ENCODE measurements at places on chromosomes 5 and 9.

- no peak for DNase-seq
These were observed 3.5 kb downstream of the PIP5K1B start for GRCh38 chr9:68708513-68708912.

GRCh38 chr5:9859808-9860207, 229.7 kb upstream of the TAS2R1 start:
- DNase-seq = no peak

DNA sequence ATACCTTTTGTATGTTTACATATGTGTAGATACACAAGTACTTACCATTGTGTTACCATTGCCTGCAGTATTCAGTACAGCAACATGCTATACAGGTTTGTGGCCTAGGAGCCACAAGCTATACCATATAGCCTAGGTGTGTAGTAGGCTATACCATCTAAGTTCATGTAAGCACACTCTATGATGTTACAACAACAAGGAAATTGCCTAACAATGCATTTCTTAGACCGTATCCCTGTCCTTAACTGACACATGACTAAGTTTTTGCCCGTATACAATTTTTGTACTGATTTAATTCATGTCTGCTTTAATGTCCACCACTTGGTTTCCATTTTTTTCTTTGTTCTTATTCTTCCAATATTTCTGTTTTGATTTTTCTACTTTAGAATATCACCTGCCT, 18.5 kb downstream of the TNPO1 start:
- DNase-seq = no peak

DNA sequence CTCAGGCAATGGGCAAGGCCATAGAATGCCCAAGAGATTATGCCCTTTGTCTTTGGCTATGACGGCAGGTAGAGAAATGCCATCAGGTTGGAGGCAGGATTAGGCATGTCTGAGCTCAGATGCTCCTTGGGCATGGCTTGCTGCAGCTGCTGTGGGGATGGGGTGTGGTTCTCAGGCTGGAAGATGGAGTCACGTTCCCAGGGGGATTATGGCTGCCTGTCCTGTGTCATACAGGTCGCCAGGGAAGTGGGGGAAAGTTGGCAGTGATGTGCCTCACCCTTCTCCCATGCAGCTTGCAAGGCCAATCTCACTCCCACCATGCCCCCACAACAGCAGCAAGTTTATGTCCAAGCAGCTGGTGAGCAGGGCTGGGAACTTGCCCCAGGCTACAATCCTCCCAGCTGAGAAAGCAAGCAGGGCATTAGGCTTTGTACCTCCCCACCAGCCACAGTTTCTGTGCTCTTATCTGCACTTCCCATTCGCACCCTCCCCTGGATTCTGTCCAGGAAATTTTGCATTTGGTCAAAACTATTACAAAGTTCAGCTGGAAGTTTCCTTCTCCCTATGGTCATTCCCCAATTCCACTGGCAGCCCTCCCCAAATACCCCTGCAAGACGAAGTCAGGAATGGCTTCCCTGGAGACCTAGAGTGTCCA, 1788.0 kb upstream of the NUDT12 start:
- no peak for DNase-seq

DNA sequence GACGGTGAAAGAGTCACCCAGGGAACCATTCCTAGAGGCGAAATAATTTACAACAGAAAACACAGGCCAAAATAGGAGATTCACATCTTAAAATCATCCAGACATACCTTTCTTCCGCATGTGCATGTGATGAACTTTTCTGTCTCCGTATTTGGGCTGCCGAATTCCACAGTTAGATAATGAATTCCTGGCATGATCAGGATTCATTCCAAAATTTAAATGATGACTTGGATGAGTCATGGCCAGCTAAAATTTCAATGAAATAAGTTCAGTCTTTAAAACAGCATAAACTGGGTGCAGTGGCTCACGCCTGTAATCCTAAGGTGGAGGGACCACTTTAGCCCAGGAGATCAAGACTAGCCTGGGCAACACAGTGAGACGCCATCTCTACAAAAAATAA, 82.7 kb downstream of the DROSHA start:
- no peak for DNase-seq

All from stimulated activated CD8-positive, alpha-beta memory T cell treated with anti-CD3 and anti-CD28 coated beads, Interleukin-7, amount 100 ng/mL, for 1 hour (primary cell).